ENCODE measurements at places on chromosomes 13 and 19.
A peak's percentile ranks its signal among the peaks of the same experiment; 100 is the strongest.

- DNase-seq: no peak
Measured at GRCh38 chr13:27293873-27294515, 23.4 kb downstream of the RASL11A start.

DNA sequence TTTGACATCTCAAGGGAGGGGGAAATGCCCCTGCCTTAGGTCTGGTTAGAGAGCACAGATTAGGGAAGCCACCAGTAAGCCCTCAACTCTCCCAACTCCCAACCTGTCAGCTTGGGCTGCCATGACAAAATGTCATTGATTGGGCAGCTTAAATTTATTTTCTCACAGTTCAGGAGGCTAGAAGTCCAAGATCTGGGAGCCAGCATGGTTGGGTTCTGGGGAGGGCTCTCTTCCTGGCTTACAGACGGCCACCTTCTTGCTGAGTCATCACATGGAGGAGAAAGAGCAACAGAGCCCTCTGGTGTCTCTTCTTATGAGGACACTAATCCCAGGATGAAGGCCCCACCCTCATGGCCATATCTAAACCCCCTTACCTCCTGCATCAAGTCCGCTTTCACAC, 24.2 kb downstream of the C19orf12 start:
- DNase-seq: peak; percentile 44

DNA sequence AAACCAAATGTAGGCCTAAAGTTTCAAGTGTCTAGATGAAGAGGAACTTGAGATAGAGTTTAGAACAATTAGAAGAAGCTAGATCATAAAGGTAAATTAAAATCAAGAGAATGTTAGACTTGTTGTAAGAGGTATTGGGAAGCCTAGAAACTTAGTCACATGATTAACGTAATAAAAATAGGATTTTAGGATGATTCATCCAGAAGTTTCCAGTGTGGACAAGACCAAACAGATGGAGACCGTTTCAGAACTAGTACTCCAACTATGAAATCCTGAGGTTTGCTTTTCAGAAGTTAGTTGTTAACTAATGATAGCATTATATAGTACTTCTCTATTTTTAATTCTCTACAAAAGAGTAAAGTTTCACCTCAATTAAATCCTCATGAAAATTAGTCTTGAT, 104.9 kb downstream of the MZT1 start:
- DNase-seq: no peak

- DNase-seq: no peak
Measured at GRCh38 chr13:100262404-100262803, 173.5 kb downstream of the PCCA start.

DNA sequence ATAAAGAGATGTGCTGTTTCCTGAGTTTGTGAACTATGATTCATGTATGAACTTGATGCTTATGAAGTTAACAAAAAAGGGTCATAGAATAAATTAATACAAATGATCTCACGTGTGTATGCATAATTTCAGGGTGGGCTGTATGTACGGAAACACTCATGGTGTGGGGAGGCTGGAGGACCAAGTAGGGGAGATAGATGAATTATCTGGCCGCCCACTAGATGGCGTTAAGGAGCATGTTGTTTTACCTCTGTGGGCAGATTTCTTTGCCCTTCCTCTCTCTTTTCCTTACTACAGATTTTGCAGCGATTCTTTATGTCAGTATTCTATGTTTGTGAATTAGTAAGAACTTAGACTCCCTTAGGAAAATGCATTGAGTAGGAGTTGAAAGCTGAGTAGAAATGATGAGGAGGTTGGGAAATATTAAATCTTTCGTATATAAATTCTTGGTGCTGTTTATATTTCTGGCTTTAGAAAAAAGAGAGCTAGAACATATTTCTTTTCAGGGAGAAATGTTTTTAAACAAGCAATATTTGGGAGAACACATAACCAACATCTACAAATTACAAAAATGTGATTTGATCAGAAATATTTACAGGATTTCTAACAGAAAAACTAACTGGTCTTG, 47.4 kb upstream of the TMTC4 start:
- DNase-seq: peak; percentile 17

DNA sequence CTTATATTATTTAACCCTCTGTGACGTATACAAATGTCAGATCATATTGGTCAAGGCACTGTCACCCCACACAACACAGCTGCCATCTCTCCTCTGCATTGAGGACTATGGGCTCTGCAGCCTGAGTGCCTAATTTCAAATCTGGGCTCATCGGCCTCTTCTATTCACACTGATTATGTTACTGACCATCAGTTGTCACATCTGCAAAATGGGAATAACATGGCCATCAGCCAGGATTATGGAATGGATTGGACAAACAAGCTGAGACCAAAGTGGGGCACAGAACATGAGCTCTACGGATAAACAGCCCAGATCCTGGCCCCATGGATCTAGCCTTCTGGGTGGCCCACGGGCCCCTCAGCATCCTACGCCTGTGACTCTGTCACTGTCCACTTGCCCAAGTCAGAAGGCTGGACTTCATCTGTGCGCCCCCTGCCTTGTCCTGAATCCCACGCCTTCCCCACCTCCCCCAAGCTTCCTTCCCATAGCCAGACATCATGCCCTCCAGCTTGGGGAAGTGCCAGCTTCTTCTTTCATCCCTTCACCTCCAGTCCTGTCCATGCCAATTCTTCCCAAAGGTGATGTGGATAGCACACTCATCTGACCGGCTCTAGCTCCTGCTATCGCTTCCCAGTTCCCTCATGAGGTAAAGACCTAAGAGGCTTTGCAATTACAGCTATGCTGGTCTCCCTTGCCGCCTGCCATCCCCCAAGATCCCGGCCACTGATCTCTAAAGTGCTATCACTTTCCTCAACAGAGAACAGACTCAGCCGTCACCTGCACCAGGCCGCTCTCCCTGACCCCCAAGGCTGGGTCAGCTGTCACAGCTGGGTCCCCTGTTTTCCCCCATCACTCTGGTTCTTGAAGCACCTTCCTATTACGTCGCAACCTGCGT, 872 bp downstream of the FARSA start:
- DNase-seq: no peak

DNA sequence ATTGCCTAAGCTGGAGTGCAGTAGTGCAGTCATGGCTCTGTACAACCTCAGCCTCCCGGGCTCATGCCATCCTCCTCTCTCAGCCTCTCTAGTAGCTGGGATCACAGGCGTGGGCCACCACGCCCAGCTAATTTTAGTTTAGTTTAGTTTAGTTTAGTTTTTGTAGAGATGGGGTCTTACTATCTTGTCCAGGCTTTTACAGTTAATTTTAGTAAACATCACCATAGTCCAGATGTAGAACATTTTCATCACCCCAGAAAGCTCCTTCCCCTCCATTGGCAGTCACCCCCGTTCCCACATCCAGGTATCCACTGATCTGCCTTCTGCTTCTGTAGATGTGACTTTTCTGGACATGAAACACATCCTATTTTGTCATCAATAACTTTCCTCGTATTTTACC, 41.1 kb downstream of the DNM2 start:
- DNase-seq: no peak

DNA sequence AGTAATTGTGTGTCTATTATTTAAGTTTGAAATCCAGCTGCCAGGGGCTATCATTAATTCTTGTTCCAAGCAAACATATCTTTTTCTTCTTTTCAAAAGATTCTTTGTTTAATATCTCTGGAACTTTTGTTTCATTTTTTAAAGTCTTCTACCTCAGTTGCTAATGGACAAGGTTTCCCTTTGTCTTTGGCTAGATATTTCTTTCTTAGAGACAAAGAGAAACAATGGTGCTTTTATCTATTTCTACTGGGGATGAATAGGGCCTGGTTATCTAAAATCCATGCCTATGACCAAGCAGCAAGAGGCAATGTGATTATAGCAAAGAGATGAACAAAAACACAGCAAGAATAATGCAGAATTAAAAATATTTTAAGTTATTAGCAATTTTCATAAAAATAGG, 661.3 kb upstream of the KLF12 start:
- no peak for DNase-seq

DNA sequence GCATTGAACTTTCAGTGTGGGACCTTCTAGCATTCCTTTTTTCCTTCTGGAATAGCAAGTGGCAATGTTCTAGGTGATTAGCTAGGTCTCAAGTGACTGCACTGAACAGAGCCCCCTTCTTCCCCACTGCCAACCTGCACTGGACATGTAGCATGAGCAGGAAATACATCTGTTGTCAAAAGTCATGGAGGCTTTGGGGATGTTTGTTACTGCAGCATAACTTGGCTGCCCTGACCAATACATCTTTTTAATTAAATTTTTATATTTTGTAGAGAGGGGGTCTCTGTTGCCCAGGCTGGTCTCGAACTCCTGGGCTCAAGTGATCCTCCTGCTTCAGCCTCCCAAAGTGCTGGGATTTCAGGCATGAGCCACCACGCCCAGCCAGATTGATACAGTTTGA, 163.6 kb downstream of the CACNA1A start:
- DNase-seq: no peak

GRCh38 chr19:35828692-35829301, 16.2 kb upstream of the PRODH2 start:
- no peak for DNase-seq

GRCh38 chr19:4977299-4978174, 8.6 kb downstream of the KDM4B start:
- no peak for DNase-seq

DNA sequence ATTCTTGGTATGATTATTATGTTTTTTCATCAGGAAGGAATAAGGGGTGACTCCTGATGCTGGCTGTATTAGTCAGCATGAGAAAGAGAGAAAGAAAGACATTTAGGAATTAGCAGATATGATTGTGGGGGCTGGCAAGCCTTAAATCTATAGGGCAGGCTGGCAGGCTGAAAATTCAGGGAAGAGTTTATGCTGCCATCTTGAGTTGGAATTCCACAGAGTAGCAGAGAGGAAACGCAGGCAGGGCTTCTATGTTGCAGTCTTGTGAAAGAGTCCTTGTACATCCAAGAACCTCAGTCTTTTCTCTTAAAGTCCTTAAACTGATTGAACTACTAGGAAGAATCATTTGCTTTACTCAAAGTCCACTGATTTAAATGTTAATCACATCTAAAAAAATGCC, 262.7 kb upstream of the SLC10A2 start:
- no peak for DNase-seq

DNA sequence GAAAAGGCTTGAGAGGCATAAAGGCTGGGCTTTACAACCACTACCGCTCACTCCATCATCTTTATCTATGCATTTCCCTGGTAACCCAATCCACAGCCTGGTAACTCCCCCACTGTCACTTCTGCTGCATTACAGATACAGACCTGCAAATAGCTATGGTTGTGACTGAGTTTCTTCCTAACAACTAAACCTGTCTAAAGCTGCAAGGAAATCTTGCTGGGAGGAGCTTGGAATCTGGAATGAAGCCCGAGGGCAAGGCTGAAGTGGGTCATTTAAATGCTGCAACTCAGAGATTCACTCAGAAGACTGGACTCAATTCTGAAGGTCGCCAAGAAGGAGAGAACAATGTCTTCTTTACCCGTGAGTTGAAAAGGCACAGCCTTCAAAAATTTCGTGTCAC, at the start of gene LGALS13:
Gene LGALS13 (plus strand): TSS at position 301 of the 400 bp plus-strand sequence. CDS start 45 bp downstream, at position 346.
- no peak for DNase-seq

GRCh38 chr13:98454389-98454881, 122.5 kb downstream of the STK24 start:
- no peak for DNase-seq

GRCh38 chr13:60226507-60226906, 62.8 kb upstream of the DIAPH3 start:
- no peak for DNase-seq

DNA sequence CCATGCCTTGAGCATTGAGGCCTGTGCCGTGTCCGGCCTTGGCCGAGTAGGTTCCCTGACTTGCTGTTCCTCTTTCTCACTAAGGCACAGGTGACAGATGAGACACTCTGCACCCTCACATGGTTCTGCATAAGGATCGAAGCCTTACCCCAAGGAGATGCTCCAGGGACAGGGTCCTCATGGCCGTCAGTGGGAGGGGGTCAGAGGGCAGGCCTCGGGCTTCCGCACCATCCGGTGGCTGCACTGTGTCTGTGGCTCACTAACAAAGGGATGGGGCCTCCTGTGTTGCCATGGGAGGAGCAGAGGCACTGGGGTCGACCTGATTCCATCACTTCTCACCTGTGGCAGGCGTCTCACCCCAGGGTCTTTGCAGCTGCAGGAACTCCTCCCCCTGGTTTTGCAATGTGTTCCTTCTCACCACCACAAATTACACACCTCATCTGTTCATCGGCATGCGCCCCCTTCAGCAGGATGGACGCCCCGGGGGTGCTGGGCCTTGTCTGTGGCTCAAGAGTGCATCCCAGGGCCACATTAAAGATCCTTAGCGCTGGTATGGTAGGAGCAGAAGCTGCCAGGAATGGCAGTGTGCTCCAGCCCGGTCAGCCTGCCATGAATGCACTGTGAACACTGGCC, 113.3 kb upstream of the SOX1 start:
- no peak for DNase-seq

DNA sequence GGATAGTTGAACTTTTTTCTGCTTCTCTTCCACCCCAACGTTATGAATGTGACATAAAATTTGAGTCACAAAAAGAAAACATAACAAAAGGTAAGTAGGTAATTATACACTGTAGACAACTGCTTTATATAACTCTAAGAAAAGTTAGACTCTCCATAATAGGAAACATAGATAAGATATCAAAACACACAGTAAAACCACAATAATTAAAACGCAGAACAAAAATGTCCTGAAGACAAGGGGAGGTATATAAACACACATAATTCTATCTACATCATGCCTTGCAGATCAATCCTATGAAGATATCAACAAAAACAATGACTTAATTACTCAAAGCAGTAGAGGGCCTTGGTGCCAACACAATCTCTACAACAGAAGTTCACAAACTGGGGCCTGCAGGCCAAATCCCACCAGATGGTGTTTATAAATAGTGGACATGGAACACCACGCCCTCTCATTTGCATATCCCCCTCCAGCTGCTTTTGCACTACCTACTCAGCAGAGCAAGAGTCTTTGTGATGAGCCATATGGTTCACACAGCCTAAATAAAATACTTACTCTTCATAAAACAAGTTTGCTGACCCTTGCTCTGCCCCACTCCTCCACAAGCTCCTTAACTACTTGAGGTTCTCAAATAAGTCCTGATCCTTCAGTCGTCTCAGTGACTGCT, 254.7 kb downstream of the KLF12 start:
- no peak for DNase-seq

DNA sequence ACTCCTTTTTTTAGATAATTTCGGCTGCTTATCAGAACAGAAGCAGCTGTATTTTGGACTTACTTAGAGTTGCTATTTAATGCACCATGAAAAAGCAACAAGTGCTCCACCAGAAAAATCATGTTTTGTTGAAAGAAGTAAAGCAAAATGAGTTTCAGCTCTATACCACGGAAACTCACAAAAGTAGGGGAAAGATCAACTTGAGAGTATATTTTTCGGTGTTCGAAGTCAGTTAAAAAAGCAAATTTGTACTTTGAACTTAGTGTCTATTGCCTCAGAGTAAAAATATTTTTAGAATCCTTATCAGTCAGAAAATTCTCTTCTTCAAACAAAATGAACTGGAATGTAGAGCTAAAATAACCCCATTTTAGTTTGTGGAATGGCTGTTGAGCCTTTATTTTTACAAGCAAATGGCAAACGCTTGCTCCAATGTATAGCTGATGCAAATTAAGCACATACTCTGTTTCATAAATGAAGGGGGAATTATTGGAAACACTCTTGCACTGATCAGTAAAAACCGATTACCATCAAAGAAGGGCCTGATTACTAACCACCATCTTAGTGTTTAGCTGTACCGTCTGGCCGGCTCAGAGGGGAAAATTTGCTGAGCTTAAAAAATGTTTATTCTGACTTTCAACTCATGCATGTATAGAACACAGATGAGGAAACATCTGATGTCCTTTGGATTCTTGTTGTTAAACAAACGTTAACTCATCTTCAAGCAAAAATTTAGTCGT, 540.7 kb downstream of the GPC6 start:
- no peak for DNase-seq

GRCh38 chr19:1992759-1993260, 22.7 kb downstream of the BTBD2 start:
- no peak for DNase-seq

All from stimulated activated CD8-positive, alpha-beta memory T cell treated with anti-CD3 and anti-CD28 coated beads, Interleukin-7, amount 100 ng/mL, for 4 hours (primary cell).